ENCODE measurements at places on chromosomes 4 and X.
A peak's percentile ranks its signal among the peaks of the same experiment; 100 is the strongest.

GRCh38 chrX:142295190-142295589, 90.1 kb upstream of the MAGEC2 start:
- DNase-seq = no peak

DNA sequence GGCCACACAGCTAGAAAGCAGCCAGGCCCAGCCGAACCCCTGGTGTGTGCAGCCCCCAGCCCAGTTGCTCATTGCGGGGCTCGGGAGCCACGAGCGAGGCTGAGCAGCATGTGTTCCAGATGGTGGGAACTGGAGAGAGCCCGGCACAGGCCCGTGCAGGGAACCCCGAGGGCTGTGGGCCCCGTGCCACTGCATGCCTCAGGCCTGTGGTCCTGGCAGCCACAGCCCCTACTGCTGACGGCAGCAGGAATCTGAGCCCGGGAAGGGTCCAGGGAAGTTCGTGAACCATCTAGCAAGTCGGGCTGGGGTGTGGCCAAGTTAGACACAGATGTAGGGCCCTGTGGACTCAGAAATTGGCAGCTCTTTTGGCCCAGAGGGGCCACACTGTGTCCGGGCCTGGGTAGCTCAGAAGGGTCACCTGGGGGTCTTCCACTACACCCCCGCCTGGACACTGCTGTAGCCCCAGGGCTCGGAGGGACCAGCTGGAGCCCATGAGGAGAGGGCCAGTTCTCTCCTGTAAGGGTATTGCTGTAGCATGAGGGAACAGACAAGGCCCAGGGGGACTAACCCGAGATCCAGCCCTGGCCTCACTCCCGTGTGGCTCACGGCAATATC, 12.1 kb downstream of the HTRA3 start:
- no peak for DNase-seq

- no peak for DNase-seq
Observed at GRCh38 chrX:13620207-13620606, 32.7 kb upstream of the TCEANC start.

- peak; percentile 57 for DNase-seq
Observed at GRCh38 chrX:49754233-49754857, 58.6 kb upstream of the PAGE1 start.

DNA sequence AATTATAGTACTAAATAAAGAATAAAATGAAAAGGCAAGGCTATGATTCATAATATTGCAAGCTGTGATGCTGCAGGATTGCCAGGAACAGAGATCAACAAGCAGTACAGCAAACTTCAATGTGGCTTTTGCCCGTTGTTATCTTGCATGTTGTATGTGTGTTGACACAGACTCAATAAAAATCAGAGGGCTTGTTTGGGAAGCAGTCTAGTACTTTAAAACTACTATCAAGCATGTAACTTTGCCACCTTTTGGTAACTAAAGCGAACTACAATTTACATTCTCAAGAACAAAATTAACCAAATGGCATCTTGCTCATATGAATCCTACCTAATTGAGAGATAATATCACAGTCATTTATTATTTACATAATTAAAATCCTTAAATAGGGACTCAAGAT, 79.8 kb upstream of the GPM6A start:
- no peak for DNase-seq

- DNase-seq = no peak
Observed at GRCh38 chr4:79632114-79632513, 224.1 kb upstream of the GK2 start.

DNA sequence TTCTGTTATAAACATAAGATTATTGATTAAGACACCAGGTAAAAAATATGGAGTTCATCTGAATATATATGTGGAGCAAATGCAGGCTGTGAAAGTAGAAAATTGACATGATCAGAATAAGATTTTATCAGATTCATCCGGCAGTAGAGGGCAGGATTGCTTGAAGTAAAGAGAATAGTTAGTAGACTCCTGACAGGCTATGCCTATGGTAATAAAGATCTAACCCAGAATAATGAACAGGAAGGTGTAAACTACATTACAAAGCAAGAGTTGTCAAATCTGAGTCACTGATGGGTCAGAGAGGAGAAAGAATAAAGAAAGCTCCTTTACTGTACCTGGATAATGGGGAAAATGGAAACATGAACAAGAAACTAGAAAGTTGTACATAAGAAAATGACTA, 20.8 kb upstream of the TMEM184C start:
- DNase-seq = no peak

GRCh38 chrX:134628663-134629062, 29.6 kb downstream of the PLAC1 start:
- DNase-seq = no peak

- no peak for DNase-seq
Observed at GRCh38 chrX:31540313-31540712, 468.5 kb upstream of the FTHL17 start.

DNA sequence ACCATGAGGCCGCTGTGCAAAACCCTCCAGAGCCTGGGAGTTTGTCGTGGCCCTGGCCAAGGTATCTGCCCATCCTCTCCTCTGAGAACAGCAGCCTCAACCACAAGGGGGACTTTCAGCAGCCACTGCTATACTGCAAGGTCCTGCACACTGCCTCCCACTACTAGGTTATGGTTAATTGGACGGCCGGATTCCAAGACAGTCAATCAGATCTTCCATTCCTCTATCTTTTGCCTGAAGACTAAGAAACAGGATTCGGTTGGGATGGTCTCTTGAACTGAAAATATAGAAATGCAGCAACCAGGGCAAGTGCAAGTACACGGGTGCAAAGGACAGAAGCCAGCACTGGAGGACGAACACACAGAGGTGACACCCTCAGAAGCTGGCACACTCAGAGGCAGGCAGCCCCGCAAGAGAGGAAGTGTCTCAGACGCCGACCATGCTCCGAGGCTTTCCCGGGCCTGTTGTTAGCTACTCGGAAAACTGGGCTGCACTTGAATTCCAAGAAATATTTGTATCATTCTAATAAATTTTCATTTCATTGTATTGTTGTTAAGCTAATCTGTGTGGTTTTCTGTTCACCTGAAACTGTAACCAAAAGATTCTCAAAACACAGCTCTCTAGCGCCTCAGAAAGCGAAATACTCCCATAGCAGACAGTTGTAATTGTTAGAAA, 63.3 kb downstream of the AFAP1 start:
- peak; percentile 46 for DNase-seq

- no peak for DNase-seq
Observed at GRCh38 chrX:72604112-72604511, 31.5 kb upstream of the HDAC8 start.

- DNase-seq = no peak
Observed at GRCh38 chrX:1533058-1533457, 3.9 kb downstream of the P2RY8 start.

- DNase-seq = no peak
Observed at GRCh38 chr4:30601070-30601865, 118.9 kb upstream of the PCDH7 start.

GRCh38 chrX:11319806-11320520, 26.8 kb downstream of the AMELX start:
- DNase-seq = no peak

DNA sequence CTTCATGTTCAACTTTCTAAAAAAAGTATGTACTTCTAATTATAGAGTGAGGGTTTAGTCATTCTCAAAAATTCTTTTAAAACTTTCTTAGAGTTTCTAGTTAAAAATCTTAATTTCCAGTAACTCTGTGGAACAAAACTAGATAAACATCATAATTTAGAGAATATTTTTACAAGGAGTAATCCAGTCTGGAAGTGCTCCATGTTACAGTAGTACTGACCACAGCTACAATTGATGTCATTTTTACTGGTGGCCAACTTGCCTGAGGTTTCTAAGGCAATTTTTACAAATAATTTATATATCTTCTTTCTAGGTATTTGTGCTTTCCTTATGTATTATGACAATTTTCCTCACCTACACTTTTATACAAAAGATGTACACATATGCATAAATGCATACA, 490.4 kb downstream of the CENPC start:
- DNase-seq = no peak

DNA sequence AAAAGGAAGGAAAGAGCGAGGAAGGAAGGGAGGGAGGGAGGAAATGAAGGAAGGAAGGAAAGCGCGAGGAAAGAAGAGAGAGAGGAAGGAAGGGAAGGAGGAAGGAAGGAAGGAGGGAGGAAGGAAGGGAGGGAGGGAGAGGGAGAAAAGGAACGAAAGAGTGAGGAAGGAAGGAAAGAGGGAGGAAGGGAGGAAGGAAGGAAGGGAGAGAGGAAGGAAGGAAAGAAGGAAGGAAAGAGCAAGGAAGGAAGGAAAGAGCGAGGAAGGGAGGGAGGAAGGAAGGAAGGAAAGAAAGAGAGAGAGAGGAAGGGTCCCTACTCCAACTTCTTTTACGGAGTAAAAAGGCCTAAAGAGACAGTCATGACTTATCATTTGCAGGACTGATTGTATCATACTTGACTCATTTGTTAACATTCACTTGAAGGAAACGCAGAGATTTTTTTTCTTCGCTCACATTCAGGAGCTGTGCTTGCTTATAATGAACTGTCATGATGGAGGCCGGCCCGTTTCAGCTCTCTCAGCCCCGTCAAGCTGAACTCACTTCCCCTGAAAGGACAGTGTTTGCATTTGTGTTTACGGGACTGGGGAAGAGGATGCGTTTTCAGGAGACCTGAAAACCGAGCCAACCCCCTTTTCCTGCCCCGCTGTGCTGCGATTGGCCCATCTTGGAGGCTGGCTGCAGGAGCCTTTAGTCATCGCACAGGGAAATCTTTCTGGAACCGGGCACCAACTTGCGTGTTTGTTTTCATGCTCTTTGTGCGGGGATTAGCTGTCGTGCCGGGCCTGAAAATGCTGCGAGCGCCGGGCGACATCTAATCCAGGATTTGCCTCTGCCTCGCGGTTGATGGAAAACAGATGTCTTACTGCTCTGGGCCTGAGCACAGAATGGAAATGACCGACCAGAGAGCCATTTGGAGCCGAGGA, 17.8 kb downstream of the TRIM2 start:
- DNase-seq = peak; percentile 13

GRCh38 chr4:143700046-143700415, 444 bp downstream of the FREM3 start:
- no peak for DNase-seq

DNA sequence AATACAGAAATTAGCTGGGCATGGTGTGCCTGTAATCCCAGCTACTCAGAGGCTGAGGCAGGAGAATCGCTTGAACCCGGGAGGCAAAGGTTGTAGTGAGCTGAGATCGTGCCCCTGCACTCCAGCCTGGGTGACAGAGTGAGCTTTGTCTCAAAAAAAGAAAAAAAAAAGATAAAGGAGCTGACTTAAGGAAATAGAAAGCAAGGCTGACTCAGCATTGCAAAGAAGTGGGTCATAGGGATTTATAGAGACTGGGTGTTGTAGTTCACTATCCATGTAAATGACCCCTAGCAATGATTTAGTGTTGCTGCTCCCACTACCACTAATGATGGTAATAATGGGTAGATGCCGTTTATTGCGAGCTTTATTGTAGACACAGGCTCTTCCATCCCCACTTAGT, 47.6 kb downstream of the ADD1 start:
- no peak for DNase-seq

GRCh38 chr4:80201252-80202151, 4.2 kb downstream of the PRDM8 start:
- peak; percentile 72 for DNase-seq

DNA sequence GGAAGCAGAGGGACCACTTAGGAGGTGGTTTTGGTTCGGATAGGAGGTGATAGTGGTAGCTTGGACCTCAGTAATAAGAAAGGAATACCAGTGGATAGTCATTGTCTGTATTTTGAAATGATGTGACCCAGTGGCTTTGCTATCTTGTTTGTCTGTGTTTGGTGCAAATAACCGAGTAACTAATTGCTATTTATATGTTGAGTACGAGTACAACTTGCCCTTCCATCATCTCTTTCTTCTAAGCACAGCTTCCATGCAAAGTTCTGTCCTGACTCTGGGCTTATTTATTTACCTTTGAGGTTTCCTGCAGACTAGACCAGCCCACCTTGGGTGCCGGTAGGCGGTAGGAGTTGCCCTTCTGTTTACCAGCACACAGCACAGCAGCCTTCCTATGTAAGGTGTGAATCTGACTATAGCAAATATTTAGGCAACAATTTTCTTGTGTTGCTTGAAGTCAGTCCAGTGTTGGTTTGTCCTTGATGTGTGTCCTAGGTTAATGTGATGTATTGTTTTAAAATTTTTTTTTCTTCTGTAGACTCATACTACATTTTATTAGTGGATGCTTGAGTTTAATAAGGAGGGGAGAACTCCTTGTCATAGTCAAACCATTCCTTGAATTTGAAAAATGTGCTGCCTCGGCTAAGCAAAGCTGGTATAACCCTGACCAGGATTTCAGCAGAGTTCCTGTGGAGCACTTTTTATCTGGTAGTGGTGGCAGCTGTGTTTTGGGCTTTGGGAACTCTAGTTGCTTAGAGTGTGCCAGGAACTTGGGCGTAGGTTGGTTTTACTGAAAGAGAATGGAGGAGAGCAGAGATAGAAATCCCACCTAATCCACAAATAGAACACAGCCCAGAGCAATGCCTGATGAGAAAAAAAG, 21.9 kb downstream of the PTTG2 start:
- DNase-seq = no peak

- DNase-seq = no peak
Observed at GRCh38 chrX:131907488-131908314, 115.4 kb upstream of the STK26 start.

GRCh38 chr4:188147176-188147575, 7.9 kb downstream of the TRIML1 start:
- DNase-seq = no peak

DNA sequence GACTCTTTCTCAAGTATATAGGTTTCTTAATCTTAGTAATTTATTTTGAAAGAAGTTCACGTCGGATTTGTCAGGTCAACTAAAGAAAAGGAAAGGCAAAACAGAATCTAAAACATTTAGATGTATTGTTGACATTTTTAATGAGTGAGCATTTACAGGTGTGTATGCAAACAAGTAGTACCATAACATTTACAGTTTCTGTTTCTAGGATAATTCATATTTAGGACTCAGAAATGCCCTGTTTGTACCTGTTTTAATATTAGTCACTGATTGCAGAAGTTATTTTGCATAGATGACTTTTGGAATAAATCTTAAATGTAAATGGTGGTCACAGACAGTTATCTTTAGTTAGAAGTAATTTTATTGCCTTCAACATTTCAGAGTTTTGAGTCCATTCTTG, 151.3 kb upstream of the NUDT6 start:
- DNase-seq = no peak

- DNase-seq = no peak
Observed at GRCh38 chrX:75337525-75337924, 63.6 kb downstream of the UPRT start.

- DNase-seq = peak; percentile 59
Observed at GRCh38 chrX:56978172-56978571, 17.2 kb downstream of the SPIN3 start.

DNA sequence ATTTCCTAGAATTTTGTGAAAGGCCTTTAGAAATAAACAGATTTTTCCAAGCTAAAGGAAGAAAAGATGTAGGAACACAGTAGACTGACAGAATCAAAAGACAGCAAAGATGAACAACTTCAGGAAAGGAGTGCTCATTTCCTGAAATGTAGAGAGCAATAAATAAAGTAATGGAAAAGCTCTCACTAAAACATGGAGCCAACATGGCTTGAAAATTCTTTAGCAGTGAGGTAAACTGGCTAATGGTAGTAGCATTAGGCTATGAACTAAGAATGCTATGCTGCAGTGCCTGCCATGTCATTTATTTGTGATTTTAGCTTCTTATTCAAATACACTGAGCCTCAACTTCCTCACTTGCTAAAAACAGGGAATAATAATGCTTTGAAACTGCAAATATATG, 108.7 kb downstream of the IQCM start:
- no peak for DNase-seq

Measured in CD4-positive, alpha-beta T cell treated with Interleukin-4 for 1 hour (primary cell).